Lung (tissue), 17 donors: ENCODE measurements at places on chromosomes 1 and 21. TPM values are rescaled to one million over a fixed set of nuclear protein-coding genes. Genes with fewer than 3 reads are reported as not detected.
A peak's percentile ranks its signal among the peaks of the same experiment; 100 is the strongest.

DNA sequence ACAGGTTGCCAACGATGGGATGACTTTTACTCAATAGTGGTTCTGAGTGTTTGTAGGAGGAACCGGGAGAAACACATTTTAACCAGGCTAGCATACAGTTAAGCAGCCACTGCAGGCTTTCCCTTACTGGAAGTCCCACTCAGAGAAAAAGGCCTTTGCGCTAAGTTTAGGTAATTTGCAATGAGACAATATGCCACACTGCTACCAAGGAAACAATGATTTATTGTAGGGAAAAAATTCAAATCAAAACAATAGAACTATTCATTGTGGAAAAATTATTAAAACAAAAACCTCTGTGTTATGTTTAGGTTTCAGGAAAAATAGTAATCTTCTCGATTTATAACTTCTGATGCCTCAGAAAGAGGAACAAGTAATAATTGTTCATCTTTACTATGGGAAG, 51.4 kb upstream of the CR2 start:
- DNase-seq = no peak

Gene FAM72A
- 4.1 TPM for polyA plus RNA-seq

- DNase-seq = no peak
Observed at GRCh38 chr1:44072821-44073220, 41.6 kb upstream of the SLC6A9 start.

Gene USP33
- polyA plus RNA-seq = 21.9 TPM

- no peak for DNase-seq
Observed at GRCh38 chr1:201149400-201149799, 4.9 kb downstream of the TMEM9 start.

GRCh38 chr1:32240140-32240951, 6.7 kb upstream of the FAM167B start:
- DNase-seq = peak; percentile 85

DNA sequence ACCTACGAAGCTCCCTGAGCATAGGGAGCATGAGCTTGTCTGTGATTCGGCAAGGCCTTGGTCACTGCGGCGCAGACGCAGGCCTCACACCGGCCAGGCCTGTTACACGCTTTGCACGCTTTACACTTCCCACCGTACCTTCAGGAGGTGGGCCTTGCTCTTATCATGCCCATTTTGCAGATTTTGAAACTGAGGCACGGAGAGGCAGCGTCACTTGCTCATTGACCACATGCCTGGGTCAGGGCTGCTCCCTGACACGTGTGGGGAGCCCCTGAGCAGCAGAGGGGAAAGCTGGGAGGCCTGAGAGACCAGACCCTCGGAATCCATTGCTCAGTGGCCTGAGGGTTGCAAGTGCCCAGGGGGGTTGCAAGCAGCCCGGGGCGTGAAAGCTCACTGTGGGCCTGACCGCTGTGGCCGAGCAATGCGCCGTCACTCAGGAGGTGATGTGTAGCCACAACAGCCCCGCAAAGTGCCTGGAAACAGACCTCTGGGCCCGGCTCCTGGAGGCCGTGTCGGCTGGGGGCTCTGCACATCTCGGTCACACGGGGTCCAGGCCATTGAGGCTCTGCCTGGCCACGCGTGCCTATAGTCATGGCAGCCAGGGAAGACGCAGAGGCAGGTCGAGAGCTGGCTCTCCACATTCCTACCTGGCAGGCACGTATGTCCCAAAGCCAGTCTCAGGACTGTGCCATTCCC, 6.9 kb downstream of the ARHGEF16 start:
- DNase-seq = no peak

GRCh38 chr1:234512451-234512861, 33.5 kb upstream of the TARBP1 start:
- DNase-seq = no peak

Gene NECTIN4
- polyA plus RNA-seq = 6.2 TPM

DNA sequence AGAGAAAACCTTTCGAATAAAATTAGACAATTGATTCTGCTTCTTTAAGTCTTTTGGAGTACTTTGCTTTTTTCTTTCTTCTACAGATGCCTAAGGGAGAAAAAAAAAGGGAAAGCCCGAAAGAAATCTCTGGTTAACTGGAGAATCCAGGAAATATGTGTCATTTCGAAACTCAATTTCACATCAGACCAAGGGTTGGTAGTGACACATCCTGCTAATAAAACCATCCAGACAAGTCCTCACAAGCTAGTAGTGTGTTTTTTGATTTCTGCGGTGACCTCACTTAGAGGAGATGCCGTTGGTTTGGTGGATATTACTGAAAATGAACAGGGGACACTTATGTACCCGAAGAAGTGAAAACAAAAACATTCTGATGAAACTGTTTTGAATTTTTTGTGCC, 726.5 kb upstream of the ADAMTS5 start:
- DNase-seq = no peak

DNA sequence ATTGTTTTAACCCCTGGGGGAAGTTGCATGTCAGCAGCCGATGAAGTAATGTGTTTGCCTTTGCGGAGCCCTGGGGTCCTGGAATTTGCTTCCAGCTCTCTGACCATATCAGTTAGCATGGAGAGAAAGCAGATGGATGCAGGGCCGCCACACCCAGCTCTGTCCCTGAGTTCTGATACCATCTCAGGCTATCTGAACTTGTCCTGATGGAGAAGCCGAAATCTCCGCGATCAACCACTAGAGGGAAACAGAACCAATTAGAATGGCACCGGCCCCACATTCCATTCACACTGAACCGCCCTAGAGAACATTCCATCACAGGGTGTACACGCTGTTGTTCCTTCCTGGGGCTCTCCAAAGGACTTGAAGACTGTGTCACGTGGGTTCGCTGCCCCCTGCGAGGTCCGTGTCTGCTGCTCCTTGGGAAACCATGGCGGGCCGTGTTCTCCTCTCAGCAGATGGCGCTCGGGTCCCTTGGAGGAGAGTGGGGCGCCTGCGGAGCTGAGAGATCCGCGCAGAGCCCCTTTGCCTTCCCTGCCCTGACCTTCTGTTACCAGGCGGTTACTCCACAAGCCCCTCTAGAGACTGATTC, 75.4 kb downstream of the ABCA4 start:
- DNase-seq = peak; percentile 89

Gene CAMK1G
- 0.14 TPM for polyA plus RNA-seq

GRCh38 chr1:150479927-150480352, 7.3 kb upstream of the TARS2 start:
- DNase-seq = no peak

Gene FCN3
- 489 TPM for polyA plus RNA-seq

Gene CAPN9
- 5.9 TPM for polyA plus RNA-seq

DNA sequence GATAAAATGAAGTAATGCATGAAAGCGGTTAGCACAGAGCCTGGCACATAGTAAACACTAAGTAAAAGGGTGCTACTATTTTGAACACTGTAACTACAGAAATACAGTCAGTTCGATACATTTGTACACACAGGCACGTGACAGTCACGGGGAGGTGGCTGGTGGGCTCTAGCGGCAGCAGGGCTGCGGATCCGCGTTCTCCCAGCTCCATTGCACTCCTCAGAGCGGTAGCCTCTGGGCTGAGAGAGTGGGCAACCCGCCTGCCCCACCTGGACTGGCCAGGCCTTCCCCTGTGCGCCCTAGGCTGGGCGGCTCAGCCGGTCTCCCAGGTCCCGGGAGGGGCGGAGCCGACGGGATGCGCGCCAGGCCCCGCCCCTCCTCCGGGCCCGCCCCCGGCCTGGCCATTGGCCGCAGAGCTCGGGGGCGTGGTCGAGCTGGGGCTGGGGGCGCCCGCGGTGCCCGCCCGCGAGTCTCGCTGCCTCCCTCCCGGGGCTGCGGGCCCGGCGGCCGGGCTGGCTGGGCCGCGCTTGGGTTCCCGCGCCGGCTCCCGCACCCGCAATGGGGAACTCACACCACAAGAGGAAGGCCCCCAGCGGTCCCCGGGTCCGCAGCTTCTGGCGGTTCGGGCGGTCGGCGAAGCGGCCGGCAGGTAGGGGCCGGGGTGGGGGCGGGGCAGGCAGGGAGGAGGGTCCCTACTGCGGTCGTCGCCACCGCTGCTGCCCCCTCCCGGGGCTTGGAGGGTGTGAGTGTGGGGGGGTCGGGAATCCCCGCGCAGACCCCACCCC, 51.2 kb upstream of the SYNC start:
- DNase-seq = peak; percentile 88

Gene PSEN2
- polyA plus RNA-seq = 17.8 TPM

DNA sequence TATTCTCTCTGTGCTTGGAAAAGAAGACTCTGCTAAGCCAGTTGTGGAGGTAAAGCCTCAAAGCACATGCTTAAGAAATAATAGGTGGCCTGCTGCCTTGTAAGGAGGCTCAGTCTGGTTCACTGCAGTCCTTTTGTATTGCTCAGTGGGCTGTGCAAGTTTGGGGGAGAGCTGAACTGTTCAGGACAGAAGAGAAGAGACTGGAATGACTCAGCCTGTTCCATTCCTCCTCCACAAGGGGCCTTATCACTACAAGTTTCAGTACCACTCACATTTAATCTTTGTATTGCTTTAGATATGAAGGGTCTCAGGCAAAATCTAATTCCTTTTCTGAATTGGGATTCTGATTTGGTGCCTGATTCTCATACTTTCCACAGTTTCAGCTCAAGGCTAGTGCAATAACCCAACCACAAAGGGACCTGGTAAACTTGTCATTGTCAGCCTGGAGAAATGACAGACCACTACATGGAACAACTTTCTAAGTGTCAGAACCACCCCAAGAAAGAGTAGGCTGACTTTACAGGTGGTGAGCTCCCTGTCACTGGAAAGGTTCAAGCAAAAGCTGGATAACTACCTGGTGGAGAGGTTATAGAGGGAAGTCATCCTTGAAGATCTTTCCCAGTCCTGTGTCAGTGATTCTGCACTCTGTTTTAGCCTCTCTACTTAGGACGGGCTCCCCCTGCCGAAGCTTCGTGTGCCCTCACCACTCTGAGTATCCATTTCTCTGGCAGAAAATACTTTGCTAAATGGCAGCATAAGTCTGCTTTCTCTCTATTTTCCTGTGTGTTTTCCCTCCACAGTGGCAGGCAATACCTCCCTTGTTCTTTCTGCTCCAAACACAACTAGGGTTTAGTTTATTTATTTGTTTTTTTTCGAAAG, 162.9 kb upstream of the GJB5 start:
- DNase-seq = no peak

Gene PRPF38B
- polyA plus RNA-seq = 38.3 TPM

Gene S1PR1
- 126 TPM for polyA plus RNA-seq

DNA sequence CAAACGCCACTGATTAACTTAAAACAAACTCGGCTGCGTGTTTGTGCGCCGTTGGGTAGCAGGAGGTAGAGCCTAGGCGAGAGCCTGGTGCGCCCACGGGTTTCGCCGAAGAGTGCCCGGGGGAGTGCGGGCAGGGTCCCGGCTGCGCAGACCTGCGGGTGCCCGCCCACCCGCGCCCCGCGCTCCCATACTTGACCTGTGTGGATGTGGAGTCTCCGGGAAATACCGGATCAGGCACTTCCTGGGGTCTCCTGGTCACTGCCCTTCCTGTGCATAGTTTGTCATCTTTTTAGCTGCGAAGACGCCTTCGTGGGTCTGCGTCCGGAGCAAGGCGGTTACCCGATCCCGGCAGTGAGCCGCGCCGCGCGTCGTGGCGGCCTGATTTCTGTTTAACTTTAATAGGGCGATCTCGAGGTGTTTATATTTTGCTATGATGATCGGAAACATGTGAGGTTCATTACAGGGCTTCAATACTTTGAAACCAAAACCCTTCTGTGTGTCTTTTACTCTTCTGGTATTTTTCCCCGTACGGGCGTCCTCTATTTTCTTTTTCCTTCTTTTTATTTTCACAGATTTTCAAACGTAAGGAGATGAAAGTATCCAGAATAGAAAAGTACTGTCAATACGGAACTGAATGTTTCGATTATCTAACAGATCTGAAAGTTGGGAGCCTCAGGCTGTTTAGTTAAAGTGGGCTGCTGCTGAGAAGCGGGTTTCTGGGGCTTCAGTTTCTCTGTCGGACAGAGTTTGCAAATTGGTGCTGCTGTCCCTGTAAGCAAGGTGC, 15.2 kb downstream of the NR5A2 start:
- DNase-seq = peak; percentile 32

- DNase-seq = no peak
Observed at GRCh38 chr1:31501505-31501904, 74.8 kb upstream of the TINAGL1 start.

Gene PADI2
- polyA plus RNA-seq = 1.2 TPM

GRCh38 chr1:204293605-204294337, 66.0 kb downstream of the PLEKHA6 start:
- peak; percentile 84 for DNase-seq

Gene RHOU
- 21.1 TPM for polyA plus RNA-seq

DNA sequence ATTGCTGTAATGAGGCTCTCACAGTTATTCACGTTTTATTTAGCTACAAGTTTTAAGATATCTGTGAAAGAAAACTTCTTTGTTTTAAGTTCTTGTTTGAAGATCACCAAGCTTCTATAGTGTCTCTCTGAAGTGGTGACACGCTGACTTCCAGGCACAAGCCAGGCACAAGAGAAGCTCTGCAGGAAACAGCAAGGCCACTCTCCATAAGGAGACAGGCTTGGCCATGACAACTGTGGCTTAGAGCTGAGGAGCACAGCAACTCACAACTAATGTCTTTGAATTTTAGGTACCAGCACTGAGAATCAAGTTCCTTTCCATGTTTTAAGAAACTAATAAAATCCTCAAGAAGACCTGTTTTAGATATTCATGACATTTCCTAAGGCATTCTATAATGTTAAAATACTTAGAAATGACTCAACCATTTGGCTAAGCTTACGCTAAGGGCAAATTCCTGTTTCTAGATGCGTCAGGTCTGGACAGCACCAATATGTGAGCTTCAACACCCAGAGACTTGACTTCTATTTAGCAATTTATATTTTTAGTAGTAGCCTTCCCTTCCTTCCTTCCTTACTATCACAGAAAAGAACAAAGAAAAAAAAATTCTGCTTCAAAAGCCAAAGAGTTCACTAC, 40.2 kb downstream of the APP start:
- DNase-seq = no peak

- DNase-seq = peak; percentile 42
Observed at GRCh38 chr1:157000686-157001085, 44.9 kb downstream of the ARHGEF11 start.

- DNase-seq = peak; percentile 51
Observed at GRCh38 chr21:33109574-33110339, 39.8 kb downstream of the OLIG1 start.

Gene SYPL2
- polyA plus RNA-seq = 0.81 TPM

GRCh38 chr1:29460041-29460610, 223.8 kb downstream of the PTPRU start:
- DNase-seq = no peak

Gene C1orf50
- polyA plus RNA-seq = 2.6 TPM

Gene RXRG
- 1.8 TPM for polyA plus RNA-seq

- no peak for DNase-seq
Observed at GRCh38 chr1:109948285-109948630, 36.3 kb upstream of the AHCYL1 start.

DNA sequence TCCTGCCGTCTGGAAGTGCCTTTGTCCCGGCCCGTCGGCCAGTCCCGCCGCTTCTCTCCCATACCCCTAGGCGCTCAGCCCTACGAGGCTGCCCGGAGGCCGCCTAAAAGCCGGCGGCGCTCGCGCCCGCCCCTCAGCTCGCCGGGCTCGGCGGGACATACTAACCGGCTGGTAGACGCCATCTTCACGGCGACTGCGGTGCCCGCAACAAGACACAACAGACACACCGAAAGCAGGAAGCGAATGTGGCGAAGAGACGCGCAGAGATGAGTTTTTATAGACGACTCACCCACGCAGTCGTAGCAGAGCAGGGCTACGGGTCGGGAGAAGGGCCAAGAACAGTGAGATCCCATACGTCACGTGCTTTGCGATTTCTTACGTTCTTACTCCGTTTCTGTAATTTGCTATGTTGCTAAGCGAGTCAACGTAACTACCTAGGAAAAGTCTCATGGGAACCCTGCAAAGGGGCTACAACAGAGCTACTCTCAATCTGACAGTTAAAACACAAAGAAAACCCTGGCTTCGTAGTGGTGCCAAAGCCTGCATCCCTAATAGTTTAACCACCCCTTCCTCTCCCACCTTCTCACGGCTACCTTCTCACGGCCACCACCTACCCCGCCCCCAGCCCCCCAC, at the start of gene GTF2B:
Gene GTF2B (minus strand): TSS at position 250 of the 633 bp plus-strand sequence. CDS start 68 bp downstream, at position 182.
- DNase-seq = peak; percentile 98

- peak; percentile 74 for DNase-seq
Observed at GRCh38 chr1:113255720-113256347, 134.5 kb upstream of the MAGI3 start.
